Activated T-cell treated with anti-CD3 and anti-CD28 coated beads, Interleukin-2, amount 50 U/mL, for 72 hours (primary cell): ENCODE measurements at places on chromosomes 1 and 21.

- DNase-seq, result no peak
Measured at GRCh38 chr1:196181594-196181878, 426.7 kb downstream of the KCNT2 start.

- no peak for DNase-seq
Measured at GRCh38 chr1:202202500-202203168, 9.0 kb downstream of the LGR6 start.

DNA sequence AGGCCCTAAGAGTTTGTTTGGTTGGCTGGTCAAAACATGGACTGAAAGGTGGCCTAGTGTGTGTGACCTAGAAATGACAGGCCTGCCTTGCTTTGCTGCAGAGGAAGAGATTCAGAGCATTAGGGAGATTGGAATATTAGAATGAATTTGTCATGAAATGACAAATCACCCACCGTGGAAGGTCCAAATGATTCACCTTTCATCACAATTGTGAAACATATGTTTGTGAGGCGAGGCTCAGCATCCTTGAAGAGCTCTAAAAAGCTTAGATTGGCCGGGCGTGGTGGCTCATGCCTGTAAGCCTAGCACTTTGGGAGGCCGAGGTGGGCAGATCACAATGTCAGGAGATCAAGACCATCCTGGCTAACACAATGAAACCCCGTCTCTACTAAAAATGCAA, 5.5 kb downstream of the LCE1B start:
- no peak for DNase-seq

DNA sequence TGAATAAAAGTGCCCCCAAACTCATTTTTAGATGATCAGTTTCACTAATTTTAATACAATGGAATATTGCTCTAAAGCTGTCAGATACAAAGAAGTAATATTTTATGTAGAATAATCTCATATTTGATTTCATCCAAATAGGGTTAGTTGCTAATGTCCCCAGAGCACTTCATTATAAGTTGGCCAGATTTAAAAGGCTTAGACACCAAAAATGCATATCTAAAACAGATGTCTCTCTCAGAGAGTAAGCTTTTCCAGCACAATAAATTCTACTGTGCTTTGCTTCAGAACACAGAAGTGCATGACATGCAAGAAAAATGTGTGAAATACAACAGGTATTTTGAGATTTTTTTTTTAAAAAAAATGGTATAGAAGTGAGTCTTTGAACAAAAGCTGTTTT, 194.2 kb downstream of the LRRIQ3 start:
- no peak for DNase-seq

DNA sequence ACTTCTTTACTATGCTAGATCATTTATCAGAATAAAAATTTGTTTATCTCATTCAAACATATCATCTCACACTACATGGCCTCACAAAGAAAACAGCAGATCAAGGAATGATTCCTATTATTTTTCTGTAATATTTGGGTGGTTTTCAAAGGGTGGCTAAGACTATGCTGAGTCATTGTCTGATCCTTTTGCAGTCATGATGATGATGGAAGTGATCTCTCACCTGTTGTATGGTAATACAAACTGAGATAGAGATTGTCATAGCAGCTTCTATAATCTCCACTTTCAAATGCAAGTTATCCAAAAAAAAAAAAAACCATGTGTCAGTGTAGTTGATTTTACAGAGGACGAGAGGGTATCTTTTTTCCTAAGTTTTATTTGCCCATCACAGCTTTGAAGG, 37.2 kb upstream of the GBP5 start:
- no peak for DNase-seq

- DNase-seq, result no peak
Measured at GRCh38 chr21:44701023-44701400, 4.0 kb downstream of the KRTAP10-12 start.

GRCh38 chr1:214896921-214897320, 185.6 kb upstream of the KCNK2 start:
- no peak for DNase-seq

DNA sequence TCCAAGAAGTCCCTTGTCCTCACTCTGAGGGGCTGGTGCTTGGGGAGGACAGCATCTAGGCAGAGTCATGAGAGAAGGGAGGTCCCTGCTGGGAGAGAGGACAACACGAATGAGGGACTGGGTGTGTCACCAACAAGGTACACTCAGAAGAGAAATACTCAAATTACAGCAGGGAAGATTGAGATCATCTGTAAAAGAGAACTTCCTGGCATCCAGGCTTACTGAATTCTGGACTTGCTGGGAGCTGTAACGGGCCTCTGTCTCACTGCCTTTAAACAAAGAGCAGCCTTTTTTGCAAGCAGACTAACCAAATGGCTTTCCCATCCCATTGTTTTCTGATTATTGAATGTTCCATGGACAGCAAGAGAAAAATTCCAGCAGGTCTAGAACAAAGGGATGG, 195.7 kb upstream of the RAB4A start:
- DNase-seq, result peak; percentile 7

- DNase-seq, result no peak
Measured at GRCh38 chr1:221522529-221522940, 219.4 kb downstream of the DUSP10 start.

GRCh38 chr1:198068285-198068684, 88.5 kb upstream of the NEK7 start:
- DNase-seq, result no peak

GRCh38 chr1:39474810-39475209, 16.6 kb upstream of the BMP8A start:
- DNase-seq, result no peak
